Endothelial cell of coronary artery (primary cell): ENCODE measurements at places on chromosomes 6 and 20. TPM values are rescaled to one million over a fixed set of nuclear protein-coding genes. Genes with fewer than 3 reads are reported as not detected.

Gene MYLK2
- 0.36 and 1.1 TPM in 2 replicates for total RNA-seq

Gene NMBR
- total RNA-seq = not detected in 2 replicates

Gene YIPF3
- 97.6 and 107 TPM in 2 replicates for total RNA-seq

Gene ADGB
- not detected in 2 replicates for total RNA-seq

Gene WFDC5
- not detected in 2 replicates for total RNA-seq

Gene FUCA2
- 26.4 and 29.0 TPM in 2 replicates for total RNA-seq

Gene C6orf15
- total RNA-seq = not detected in 2 replicates

Gene TMEM151B
- 0.54 TPM in 1 of 2 replicates, not detected in the other for total RNA-seq

Gene CDK19
- 5.9 and 6.3 TPM in 2 replicates for total RNA-seq

Gene GPX5
- not detected in 2 replicates for total RNA-seq

Gene PNPLA1
- total RNA-seq = not detected in 2 replicates

Gene HCRTR2
- total RNA-seq = not detected in 2 replicates

Gene DLL1
- 0.75 and 2.4 TPM in 2 replicates for total RNA-seq

Gene FABP7
- total RNA-seq = not detected in 2 replicates

Gene EYS
- under 0.01 TPM in 1 of 2 replicates, not detected in the other for total RNA-seq

Gene KCNK16
- total RNA-seq = not detected in 2 replicates

Gene ZNF311
- 0.63 and 0.85 TPM in 2 replicates for total RNA-seq

Gene GPR6
- total RNA-seq = not detected in 2 replicates

Gene TENT5A
- 2.4 and 4.1 TPM in 2 replicates for total RNA-seq

Gene LY6G6D
- total RNA-seq = not detected in 2 replicates

Gene ANKRD6
- total RNA-seq = 3.6 and 3.9 TPM in 2 replicates

Gene SPEF1
- 0.09 TPM in 2 replicates for total RNA-seq

Gene LIME1
- total RNA-seq = 2.2 and 4.3 TPM in 2 replicates

Gene ZBTB12
- total RNA-seq = 4.2 and 6.8 TPM in 2 replicates

Gene WFDC9
- not detected in 2 replicates for total RNA-seq

Gene HTR1B
- 20.4 and 22.2 TPM in 2 replicates for total RNA-seq

Gene TMC2
- not detected in 2 replicates for total RNA-seq

Gene C6orf52
- not detected in 2 replicates for total RNA-seq

Gene LTB
- total RNA-seq = 2.1 and 2.3 TPM in 2 replicates

Gene CD93
- 442 and 546 TPM in 2 replicates for total RNA-seq
